ENCODE measurements at places on chromosomes 7 and 10. TPM values are rescaled to one million over a fixed set of nuclear protein-coding genes. Genes with fewer than 3 reads are reported as not detected.

The FAM25G gene
- not detected for total RNA-seq

The SUN3 gene
- not detected for total RNA-seq

The NEBL gene
- total RNA-seq = 3.2 TPM

The ZDHHC4 gene
- 36.9 TPM for total RNA-seq

The GCK gene
- 0.19 TPM for total RNA-seq

The HOGA1 gene
- total RNA-seq = 0.33 TPM

The KCNIP2 gene
- total RNA-seq = 0.96 TPM

The CAMK2B gene
- 0.65 TPM for total RNA-seq

The SUMF2 gene
- total RNA-seq = 161 TPM

The NME8 gene
- not detected for total RNA-seq

The ANKRD61 gene
- not detected for total RNA-seq

The TRPV5 gene
- 0.10 TPM for total RNA-seq

The RNF133 gene
- 0.98 TPM for total RNA-seq

The GARS1 gene
- total RNA-seq = 216 TPM

The OR13A1 gene
- total RNA-seq = not detected

The MSRB2 gene
- 4.9 TPM for total RNA-seq

The LIPN gene
- total RNA-seq = not detected

The PRKCQ gene
- not detected for total RNA-seq

The ABCB4 gene
- total RNA-seq = not detected

Measured in vein endothelial cell (primary cell).